ENCODE measurements at places on chromosomes 11 and 22. TPM values are rescaled to one million over a fixed set of nuclear protein-coding genes. Genes with fewer than 3 reads are reported as not detected.
A peak's percentile ranks its signal among the peaks of the same experiment; 100 is the strongest.

SLC6A5 gene
- not detected for total RNA-seq

GRCh38 chr11:17579451-17579850 lies 32.4 kb downstream of the OTOG start:
- no peak overlapping the region for H3K4me3 ChIP-seq
- peaks cover 40% of the 10 kb centered on the region for H3K27me3 ChIP-seq
- no peaks in the 10 kb centered on the region for H3K36me3 ChIP-seq
- peak; percentile 14 for DNase-seq

- H3K4me3 ChIP-seq: no peak overlapping the region
- no peaks in the 10 kb centered on the region for H3K4me1 ChIP-seq
- H3K27me3 ChIP-seq: no peaks in the 10 kb centered on the region
- peaks cover 34% of the 10 kb centered on the region for H3K36me3 ChIP-seq
- H3K27ac ChIP-seq: no peak overlapping the region
Measured at GRCh38 chr22:46202897-46203600, 47.0 kb downstream of the CDPF1 start.

- H3K4me3 ChIP-seq: no peak overlapping the region
- H3K4me1 ChIP-seq: no peaks in the 10 kb centered on the region
- H3K27ac ChIP-seq: no peak overlapping the region
- H3K27me3 ChIP-seq: peaks cover 23% of the 10 kb centered on the region
- H3K36me3 ChIP-seq: no peaks in the 10 kb centered on the region
Measured at GRCh38 chr11:59283311-59283710, 70.6 kb upstream of the MPEG1 start.

FKBP2 gene
- 35.5 TPM for total RNA-seq

DNA sequence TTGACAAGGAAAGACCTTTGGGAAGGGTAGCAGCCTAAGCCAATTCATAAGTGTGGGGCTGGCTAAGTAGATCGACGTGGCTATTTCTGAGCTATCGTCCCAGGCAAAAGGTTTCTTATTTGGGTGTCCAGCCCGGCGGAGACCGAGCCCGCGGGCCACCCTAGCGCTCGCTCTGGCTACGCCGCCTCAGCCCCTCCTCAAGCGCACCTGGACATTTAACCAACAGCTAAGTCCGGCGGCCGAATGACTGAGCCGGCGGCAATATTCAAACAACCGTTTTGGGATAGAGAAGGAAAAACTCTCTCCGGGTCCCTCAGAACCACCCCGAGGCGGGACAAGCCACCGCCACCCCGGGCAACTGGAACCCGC lies 457 bp downstream of the RNF141 start:
- no peaks in the 10 kb centered on the region for H3K36me3 ChIP-seq
- H3K27me3 ChIP-seq: no peaks in the 10 kb centered on the region
- H3K4me3 ChIP-seq: peak overlapping the region; percentile 93
- peak overlapping the region; percentile 94 for H3K27ac ChIP-seq

ZNF195 gene
- 65.1 TPM for total RNA-seq

GRCh38 chr22:40203572-40203971 lies 25.8 kb downstream of the TNRC6B start:
- H3K4me3 ChIP-seq: no peak overlapping the region
- H3K27me3 ChIP-seq: no peaks in the 10 kb centered on the region
- H3K27ac ChIP-seq: peak overlapping the region; percentile 81
- peaks cover 8% of the 10 kb centered on the region for H3K36me3 ChIP-seq

DNA sequence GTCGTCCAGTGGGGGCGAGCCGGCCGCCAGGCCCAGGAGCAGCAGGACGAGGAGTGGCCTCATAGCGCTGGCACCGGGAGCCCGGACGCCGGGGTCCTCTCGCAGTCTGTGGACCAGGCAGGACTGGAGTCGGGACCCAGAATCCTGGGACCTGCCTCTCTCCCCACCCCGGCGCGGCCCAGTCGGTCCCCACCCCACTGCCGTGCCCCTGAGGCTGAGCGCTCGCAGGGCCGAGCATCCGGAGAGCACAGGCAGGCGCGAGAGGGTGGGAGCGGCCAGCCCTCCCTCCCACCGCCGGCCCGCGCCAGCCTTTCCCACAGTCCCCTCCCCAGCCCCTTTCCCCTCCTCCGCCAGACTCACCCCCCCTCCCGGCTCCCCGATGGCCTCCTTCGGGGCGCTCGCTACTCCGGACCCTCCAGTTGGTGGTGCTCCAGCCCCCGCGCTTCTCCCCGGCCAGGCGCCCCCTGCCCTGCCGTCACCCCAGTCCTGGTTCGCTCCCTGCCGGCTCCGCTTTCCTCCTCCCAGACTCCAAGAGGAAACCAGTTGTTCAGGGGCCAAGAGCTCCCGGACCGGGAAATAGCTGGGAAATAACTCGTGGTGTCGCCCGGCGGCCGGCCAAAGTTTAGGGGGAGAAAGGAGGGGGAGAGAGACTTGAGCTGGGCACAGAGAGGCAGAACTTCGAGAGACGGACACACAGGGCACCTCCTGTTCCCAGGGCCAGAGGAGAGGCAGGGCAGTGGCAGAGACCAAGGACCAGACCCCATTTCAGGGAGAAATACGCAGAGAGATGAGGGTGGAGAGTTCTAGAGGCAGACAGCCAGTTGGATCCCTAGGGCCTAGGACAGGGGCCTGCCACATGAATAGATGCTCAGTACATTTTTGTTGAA lies at the start of gene C1QTNF5:
Gene C1QTNF5, minus strand, starts transcription at position 549 of the 887 bp plus-strand sequence. Its CDS starts 486 bp downstream, at position 63.
- peaks cover 49% of the 10 kb centered on the region for H3K27me3 ChIP-seq
- peak within 1 kb of the TSS; percentile 53 for H3K4me3 ChIP-seq
- H3K36me3 ChIP-seq: peaks cover 5% of the 10 kb centered on the region
- peaks cover 40% of the 10 kb centered on the region for H3K4me1 ChIP-seq
- DNase-seq: no peak

DNA sequence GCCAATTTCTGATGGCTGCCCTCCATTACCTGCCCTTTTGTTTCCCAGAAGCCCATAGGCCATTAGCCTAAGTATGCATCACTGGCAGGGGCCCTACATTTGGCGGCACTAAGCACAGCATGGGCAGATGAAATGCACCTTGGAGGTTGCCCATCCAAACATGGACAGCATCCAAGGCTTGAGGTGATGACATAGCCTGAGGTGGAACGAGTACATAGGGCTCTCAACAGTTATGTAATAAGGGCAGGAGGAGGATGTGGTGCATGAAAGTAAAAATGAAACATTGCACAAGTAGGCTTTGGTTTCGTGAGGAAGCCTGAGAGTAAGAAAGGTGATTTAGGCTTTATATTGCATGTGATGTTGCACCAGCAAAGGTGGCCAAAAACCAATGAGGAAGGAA lies 148.1 kb downstream of the FAM76B start:
- no peak overlapping the region for H3K27ac ChIP-seq
- no peak overlapping the region for H3K4me3 ChIP-seq
- no peaks in the 10 kb centered on the region for H3K4me1 ChIP-seq

DNA sequence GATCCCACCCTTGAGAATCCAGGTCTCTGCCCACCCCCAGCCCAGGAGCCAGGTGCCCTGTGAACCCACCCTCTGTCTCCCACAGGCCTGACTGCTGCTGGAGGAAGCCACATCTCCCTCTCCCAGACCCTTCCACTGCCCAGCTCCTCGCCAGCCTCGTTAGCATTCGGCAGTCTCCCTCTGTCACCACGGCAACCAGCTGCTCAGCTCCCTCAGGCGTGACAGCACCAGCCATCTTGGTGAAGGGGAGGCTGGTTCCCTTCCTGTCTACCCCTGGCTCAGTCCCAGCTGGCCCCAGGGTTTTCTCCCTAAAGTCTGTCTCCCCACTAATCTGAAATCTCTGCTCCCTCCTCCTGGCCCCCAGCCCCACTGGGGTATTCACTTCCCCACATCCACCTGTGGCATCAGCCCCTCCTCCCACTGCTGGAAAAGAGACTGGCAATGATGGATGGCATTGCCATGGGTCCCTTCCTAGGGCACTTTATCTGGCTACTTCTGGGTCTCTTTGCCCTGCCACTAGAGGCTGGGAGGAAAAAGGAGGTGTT lies 28.1 kb downstream of the NRXN2 start:
- no peaks in the 10 kb centered on the region for H3K36me3 ChIP-seq
- peaks cover 89% of the 10 kb centered on the region for H3K27me3 ChIP-seq
- H3K4me3 ChIP-seq: no peak overlapping the region
- DNase-seq: no peak
- H3K27ac ChIP-seq: no peak overlapping the region
- H3K4me1 ChIP-seq: peaks cover 2% of the 10 kb centered on the region

DDI1 gene
- total RNA-seq: not detected

DNA sequence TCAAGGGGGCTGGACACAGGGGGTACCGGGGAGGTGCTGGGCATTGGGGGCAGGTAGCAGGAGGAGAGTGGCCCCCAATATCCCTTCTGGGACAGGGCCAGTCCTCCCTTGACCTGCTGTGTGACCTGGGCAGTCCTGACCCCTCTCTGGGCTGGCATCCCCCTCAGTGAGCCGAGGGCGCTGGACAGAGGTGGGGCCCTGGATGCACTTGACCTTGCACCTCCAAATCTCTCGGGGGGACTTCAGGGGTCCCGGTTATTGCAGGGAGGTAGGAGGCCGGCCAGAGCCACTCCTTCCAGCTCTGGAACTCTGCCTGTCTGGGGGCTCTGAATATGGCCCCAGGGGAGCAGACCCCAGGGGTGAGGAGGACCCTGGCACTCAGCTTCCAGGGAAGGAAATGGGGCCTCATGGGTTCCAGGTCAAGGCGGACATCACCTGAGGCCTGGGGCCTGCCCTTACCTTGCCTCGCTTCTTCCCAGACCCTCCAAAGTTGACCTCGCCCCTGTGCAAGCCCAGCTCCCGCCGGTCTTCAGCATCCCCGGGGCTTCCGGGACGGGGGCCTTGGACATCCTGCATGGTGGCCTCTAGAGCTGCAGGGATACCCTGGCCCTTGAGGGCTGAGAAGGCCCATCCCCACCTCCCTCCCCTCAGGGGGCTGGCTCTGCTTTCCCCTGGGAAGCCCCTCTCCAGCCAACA lies 21.7 kb downstream of the TRPM5 start:
- no peak for DNase-seq
- peaks cover 2% of the 10 kb centered on the region for H3K27me3 ChIP-seq
- H3K36me3 ChIP-seq: no peaks in the 10 kb centered on the region
- H3K4me1 ChIP-seq: peaks cover 6% of the 10 kb centered on the region
- no peak overlapping the region for H3K27ac ChIP-seq
- no peak overlapping the region for H3K4me3 ChIP-seq

CYP2R1 gene
- total RNA-seq: 12.8 TPM

GRCh38 chr11:112285841-112286311 lies 25.2 kb upstream of the PLET1 start:
- no peak for DNase-seq
- no peaks in the 10 kb centered on the region for H3K36me3 ChIP-seq
- H3K27ac ChIP-seq: no peak overlapping the region
- peaks cover 13% of the 10 kb centered on the region for H3K27me3 ChIP-seq

- peak overlapping the region; percentile 84 for H3K27ac ChIP-seq
- peaks cover 18% of the 10 kb centered on the region for H3K36me3 ChIP-seq
- peaks cover 12% of the 10 kb centered on the region for H3K4me1 ChIP-seq
- H3K27me3 ChIP-seq: no peaks in the 10 kb centered on the region
- DNase-seq: no peak
- H3K4me3 ChIP-seq: no peak overlapping the region
Measured at GRCh38 chr11:94840209-94840608, 72.1 kb downstream of the AMOTL1 start.

DNA sequence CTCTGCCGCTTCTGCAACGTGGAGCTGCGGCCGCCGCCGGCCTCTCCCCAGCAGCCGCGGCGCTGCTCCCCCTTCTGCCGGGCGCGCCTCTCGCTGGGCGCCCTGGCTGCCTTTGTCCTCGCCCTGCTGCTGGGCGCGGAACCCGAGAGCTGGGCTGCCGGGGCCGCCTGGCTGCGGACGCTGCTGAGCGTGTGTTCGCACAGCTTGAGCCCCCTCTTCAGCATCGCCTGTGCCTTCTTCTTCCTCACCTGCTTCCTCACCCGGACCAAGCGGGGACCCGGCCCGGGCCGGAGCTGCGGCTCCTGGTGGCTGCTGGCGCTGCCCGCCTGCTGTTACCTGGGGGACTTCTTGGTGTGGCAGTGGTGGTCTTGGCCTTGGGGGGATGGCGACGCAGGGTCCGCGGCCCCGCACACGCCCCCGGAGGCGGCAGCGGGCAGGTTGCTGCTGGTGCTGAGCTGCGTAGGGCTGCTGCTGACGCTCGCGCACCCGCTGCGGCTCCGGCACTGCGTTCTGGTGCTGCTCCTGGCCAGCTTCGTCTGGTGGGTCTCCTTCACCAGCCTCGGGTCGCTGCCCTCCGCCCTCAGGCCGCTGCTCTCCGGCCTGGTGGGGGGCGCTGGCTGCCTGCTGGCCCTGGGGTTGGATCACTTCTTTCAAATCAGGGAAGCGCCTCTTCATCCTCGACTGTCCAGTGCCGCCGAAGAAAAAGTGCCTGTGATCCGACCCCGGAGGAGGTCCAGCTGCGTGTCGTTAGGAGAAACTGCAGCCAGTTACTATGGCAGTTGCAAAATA lies 816 bp downstream of the PDE3B start:
- DNase-seq: peak; percentile 71
- peak overlapping the region; percentile 32 for H3K27ac ChIP-seq
- peaks cover 8% of the 10 kb centered on the region for H3K27me3 ChIP-seq
- peaks cover 44% of the 10 kb centered on the region for H3K4me1 ChIP-seq

TRPC6 gene
- 0.42 TPM for total RNA-seq

Data from mesothelial cell of epicardium (in vitro differentiated cells).